Activated T-helper 1 cell treated with anti-CD3 and anti-CD28 coated beads, Interleukin-2, amount 50 U/mL, for 16 hours (primary cell): ENCODE measurements at places on chromosomes 3 and 15.

GRCh38 chr3:16496408-16497222 is 16.9 kb downstream of the RFTN1 start:
- DNase-seq = no peak

GRCh38 chr3:120421926-120422325 is 28.9 kb downstream of the FSTL1 start:
- DNase-seq = no peak

- DNase-seq = no peak
These were observed 17.3 kb downstream of the FAM174B start for GRCh38 chr15:92638291-92638708.

GRCh38 chr3:10248984-10249748 is 907 bp downstream of the TATDN2 start:
- peak; percentile 36 for DNase-seq

- no peak for DNase-seq
These were observed 29.4 kb downstream of the GAP43 start for GRCh38 chr3:115652738-115653137.

DNA sequence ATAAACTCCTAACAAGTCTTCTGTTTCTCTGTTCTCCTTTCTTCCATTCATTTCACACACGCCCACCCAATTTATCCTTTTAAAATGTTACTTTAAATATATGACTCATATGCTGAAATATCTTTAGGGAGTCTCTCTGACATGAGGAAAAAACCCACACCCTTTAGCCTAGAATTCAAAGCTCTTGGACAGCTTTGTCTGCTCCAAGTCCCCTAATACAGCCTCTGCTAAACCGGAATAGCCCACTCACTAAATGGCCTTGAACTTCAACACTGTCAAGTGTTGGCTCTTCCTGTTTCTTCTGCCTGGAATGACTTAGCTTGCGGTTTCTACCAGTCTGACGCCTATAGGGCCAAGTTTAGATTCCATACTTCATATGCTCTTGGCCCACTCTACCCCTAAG is 3.3 kb upstream of the CD96 start:
- DNase-seq = no peak

GRCh38 chr3:196569003-196569516 is 600 bp downstream of the FBXO45 start:
- peak; percentile 24 for DNase-seq

DNA sequence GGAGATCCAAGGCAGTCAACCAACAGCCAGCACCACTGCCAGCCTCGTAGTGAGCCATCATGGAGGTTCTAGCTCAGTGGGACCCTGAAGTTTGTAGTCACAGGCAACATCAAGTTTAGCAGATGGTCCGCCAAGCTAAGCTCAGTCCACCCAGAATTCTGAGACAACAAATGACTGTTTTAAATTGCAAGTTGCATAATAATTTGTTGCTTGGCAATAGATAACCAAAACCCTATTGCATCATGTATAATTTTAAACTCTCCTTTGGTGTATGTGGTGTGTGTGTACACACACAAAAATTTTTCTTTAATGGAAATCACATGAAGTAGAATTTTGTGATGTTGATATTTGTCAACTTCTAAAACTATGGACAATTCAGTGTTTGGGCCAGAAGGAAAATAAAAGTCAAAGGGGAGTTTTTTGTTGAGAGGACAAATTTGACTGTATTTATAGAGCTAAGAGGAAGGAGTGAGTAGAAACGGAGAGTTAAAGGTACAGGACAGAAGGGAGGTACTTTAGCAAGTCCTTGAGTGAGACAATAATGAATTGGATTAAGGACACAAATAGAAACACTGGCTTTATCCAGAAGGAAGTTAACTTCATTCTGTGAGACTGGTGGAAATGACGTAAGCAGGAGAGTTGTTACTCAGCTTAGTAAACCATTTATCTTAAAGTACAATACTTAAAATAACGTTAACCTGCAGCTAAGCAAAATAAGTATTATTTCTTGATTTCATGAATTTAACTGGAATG is 83.6 kb downstream of the NCEH1 start:
- no peak for DNase-seq

DNA sequence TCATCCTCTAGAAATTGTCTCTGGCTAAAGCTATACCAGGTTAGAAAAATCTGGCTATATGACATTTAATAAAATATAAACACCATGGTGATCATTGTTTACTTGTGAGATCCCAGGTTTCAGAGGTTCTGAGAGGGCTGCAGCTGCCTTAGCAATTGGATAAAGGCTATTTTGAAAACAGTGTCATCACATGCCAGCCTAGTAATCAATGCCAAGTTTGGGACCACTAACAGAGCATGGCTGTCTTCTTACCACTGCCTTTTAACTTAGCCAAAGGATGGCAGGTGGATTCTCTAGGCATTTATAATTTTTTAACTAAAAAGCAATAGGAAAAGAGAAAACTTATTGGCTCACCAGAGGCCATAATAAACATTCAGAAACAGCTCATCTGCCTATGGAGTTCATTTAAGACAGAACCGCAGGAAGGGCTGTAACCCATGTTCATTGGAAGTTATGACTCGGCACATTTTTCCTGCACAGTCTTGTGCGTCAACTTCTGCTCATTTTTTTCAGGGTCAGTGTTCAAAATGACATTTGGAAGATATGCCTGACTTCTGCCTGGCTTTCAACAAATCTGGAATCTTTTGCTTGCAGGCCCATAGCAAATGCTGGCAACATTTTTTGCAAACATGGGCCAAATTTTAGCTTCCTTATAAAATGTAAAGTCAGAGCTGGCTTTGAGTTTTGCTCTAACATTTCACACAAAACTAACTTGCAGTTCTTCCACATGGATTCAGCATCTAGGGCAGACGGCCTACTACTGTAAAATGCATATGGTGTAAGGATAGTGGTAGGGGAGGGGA is 476.0 kb upstream of the TBL1XR1 start:
- no peak for DNase-seq

GRCh38 chr3:22659651-22660475 is 543.3 kb upstream of the UBE2E2 start:
- DNase-seq = no peak

DNA sequence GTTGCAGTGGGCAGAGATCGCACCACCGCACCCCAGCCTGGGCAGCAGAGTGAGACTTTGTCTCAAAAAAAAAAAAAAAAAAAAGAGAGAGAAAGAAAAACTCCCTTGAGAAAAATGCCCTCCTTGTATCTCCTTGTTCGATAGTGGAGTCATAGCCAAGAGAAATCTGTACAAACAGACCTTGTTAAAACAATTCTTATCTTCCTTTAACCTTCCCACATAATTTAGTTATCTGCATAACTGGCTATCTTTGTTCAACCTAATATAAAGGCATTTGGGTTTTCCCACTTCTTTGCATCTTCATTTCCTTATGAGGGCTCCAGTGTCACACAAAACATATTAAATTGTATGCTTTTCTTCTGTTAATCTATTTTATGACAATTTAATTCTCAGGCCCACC is 65.1 kb upstream of the ATP11B start:
- no peak for DNase-seq

DNA sequence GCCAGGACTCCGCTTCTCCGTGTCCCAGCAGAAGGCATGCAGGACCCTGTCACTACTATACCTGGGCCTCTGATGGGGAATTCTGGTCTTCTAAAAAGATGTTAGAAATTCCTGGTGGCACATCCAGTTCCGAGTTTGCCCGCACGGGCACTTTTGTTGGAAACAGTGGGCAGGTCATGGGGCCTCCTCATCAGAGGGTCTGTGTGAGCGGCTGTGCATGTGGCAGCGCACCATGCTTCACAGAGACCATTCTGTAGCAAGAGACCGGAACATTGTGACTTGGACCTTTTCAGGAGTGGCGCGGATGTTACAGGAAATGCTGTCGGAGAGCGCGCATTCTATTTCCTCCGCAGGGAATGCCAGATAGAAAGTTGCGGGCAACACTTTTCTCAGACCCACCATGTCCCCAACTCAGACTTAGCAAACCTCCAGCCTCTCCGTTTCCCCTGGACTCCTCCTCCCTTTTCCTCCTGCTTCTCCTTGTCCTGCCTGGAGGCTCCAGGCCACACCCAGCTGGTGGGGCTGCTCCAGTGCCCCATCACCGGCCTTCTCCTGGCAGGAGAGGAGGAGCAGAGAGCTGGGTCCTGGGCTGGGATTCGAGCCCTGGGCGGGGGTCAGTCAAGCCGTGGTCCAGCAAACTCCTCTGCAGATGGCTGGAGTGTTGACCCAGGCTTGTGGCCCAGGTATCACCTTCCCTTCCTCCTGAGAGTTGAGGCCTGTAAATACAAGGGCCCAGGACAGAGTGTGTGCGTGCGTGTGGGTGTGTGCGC is 46.6 kb downstream of the KLF13 start:
- no peak for DNase-seq

- DNase-seq = no peak
These were observed 9.4 kb downstream of the ITPKA start for GRCh38 chr15:41502795-41503668.

DNA sequence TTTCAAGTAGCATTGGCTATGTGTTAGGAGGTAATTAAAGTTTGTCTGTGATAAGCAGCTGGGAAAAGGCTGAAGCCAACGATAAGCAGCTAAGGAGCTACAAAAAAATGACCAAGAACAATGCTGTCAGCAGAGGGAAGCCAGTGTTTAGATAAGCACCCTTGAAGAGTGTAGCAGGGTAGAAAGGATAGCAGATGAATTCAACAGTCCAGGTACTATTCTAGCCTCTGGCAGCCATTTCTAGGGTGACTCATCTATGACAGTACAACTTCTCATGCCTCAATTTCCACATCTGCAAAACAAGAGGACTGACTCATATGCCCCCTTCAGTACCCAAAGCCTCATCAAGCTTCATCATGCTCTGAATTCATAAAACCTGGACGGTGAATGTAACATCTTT is 617.6 kb upstream of the UBE2E2 start:
- DNase-seq = no peak

DNA sequence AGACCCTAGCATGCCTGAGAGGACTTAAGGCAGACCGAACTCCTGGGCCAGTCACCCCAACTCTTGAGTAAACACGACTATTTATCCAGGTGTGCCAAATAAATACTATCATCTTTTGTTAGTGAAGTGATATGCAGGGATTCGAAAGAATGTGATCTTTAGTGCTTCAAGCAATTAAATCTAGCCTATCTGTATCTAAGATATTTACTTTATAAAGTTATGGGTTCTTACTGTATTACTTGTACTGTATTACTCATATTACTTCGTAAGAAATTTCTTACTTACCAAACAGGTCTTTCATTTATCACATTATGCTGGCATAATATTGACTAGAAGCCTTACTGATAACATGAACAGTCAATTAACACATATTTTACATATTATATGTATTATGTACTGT is 211.6 kb upstream of the NECTIN3 start:
- DNase-seq = no peak

DNA sequence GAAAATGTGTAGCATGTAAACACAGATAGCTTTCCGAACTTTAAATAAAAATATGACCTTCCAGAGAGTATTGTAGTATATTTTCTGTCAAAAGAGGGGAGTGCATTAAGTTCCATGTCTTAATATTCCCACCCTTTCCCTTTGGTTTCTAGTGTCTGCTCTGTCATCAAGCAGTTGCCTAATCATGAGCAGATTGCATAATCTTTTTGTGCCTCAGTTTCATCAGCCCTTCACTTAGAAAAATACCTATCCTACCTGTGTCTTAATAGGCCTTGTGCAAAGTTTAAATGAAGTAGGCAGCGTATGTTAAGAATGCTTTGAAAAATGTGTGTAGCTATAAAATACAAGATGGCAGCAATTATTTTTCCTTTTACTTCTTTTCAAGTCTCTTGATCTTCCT is 52.8 kb downstream of the CALML4 start:
- no peak for DNase-seq

DNA sequence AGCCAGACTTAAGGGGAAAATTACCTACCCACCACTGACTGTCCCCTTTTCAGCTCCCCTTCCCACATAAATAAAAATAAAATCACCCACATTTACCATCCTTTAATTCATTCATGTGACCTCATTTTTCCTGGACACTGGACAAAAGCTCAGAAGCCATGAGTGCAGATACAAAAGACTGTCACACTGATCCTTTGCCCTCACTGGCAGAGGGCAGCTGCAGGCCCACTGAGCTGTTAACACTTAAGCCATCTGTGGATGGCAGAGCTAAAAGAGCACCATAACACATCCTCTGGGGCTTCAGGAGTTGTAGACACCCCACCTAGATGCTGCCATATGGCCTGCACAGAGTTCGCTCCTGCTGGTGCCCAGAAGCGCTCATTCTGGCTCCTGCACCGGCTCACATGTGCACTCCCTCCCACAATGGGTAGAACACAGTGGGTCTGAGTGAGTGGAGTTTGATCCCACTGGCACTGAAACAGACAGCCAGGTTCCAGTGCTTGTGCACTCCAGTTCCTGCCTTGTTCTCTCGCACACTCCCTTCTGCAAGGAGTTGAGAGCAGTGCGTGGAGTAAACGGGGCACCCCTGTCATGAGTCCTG is 38.8 kb downstream of the EDC3 start:
- DNase-seq = no peak

GRCh38 chr3:174266476-174266875 is 592.7 kb upstream of the NAALADL2 start:
- DNase-seq = no peak

GRCh38 chr3:100868096-100868495 is 125.1 kb downstream of the ABI3BP start:
- DNase-seq = no peak

DNA sequence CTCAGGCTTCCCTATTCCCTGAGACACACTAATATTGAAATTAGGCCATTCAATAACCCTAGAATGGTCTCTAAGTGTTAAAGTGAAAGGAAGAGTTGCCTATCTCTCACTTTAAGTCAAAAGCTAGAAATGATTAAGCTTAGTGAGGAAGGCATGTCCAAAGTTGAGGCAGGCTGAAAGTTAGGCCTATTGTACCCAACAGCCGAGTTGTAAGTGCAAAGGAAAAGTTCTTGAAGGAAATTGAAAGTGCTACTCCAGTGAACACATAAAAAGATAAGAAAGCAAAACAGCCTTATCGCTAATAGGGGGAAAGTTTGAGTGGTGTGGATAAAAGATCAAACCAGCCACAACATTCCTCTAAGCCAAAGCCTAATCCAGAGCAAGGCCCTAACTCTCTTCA is 117.9 kb upstream of the SPATA12 start:
- DNase-seq = no peak

DNA sequence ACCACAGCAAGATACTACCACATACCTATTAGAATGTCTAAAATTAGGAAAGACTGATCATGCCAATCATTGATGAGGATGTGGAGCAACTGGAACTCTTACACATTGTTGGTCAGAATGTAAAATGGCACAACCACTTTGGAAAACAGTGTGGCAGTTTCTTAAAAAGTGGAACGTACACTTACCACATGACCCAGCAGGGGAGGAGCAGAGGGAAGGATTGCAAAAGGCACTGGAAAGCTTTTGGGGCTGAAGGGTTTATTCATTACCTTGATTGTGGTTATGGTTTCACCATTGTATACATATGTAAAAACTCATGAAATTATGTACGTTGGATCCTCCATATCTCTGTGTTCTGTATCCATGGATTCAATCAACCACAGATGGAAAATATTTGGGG is 3.3 kb upstream of the EHD4 start:
- no peak for DNase-seq

DNA sequence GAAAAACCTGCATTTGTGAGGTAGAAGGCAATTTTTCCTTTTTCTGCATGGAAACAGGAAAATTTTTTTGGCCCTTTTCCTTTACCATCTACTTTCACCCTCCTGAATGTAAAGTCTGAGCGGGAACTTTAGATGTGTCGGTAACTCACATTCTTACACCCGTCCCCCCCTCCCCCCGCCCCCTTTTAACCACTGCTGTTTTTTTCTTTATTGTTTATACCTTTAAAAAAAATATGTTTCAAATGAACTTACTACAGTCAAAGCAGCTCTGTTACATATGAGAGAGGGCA is 487 bp upstream of the HES1 start:
- DNase-seq = no peak
